RWPE2 (cell line): ENCODE measurements at places on chromosomes 7 and 10.

DNA sequence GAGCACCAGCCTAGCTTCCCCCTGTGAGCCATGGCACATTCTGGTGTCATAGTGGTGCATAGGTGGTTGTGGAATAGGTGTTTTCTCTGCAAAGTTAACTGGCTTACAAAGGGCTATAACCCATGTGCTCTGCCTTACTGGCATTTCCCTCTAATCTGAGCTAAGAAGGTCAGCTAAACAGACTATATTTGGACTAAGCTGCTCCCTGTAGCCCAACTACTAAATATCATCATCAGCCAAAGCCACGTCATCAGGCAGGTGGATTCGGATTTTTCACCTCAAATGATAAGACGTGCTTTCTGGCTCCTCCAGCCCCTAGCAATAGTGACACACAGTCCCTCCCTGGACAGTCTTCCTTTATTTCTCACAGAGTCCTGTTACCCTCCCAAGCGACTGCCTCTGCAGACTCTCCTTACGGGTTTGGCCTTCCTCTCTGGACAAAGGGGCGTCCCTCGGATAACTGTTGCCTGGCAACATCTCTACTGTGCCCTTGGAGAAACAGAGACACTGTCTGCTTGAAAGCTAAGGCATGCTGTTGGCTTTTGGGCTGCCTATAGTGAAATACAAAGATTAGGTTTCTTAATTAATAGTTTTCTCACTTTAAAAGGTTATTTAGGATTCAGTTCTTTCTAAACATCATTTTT, 9.1 kb downstream of the SLC13A4 start:
- no peak for DNase-seq

DNA sequence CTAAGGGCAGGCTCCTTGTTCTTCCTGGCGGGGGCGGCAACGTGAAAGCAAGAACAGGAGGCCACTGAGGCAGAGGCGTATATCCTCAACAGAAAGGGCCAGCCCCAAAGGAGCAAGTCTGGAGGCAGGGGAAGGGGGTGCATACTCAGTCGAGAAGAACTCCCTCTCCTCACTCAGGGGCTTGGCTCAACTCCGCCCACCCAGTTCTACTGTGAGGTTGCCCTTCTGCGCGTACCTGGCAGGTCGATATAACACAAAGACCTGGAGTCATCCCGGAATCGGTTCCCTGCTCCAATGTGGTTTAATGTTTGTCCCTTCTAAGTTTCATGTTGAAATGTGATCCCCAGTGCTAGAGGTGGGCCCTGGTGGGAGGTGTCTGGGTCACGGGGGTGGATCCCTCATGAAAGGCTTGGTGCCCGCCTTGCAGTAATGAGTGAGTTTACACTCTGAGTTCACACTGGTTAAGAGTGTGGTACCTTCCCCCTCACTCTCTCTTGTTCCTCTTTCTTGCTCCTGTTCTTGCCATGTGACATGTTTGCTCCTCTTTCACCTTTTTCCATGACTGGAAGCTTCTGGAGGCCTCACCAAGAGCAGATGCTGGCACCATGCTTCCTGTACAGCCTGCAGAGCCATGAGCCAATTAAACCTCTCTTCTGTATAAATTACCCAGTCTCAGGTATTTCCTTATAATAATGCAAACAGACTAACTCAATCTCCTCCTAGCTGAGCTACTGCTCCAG, 32.6 kb downstream of the GSDME start:
- DNase-seq, result no peak

GRCh38 chr10:84948644-84949043, 620.3 kb downstream of the CCSER2 start:
- DNase-seq, result no peak

- DNase-seq, result no peak
Observed at GRCh38 chr10:99370993-99371392, 41.8 kb downstream of the CNNM1 start.
